ENCODE measurements at places on chromosomes 12 and 14. TPM values are rescaled to one million over a fixed set of nuclear protein-coding genes. Genes with fewer than 3 reads are reported as not detected.

GRCh38 chr12:89690925-89691324 lies 17.7 kb downstream of the ATP2B1 start:
- no peak for DNase-seq

DNA sequence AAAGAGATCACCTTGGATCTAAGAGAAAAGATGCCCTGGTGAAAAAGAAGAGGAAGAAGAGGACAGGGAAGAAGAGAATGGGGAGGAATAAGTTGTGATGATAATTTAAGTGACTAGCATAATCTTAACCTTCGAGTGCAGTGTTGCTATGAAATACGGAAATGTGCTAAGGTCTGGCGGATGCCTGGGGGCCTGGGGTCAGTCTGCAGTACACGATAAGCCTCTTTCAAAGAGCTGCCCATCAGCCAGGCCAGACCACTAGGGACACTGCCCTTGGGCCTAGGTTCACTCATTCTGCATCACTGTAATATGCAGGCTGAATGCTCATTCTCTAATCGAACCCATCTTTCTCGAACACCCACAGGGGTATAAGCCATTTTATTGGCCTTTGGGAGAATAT lies 83.4 kb downstream of the PLEKHG3 start:
- DNase-seq, result no peak

DNA sequence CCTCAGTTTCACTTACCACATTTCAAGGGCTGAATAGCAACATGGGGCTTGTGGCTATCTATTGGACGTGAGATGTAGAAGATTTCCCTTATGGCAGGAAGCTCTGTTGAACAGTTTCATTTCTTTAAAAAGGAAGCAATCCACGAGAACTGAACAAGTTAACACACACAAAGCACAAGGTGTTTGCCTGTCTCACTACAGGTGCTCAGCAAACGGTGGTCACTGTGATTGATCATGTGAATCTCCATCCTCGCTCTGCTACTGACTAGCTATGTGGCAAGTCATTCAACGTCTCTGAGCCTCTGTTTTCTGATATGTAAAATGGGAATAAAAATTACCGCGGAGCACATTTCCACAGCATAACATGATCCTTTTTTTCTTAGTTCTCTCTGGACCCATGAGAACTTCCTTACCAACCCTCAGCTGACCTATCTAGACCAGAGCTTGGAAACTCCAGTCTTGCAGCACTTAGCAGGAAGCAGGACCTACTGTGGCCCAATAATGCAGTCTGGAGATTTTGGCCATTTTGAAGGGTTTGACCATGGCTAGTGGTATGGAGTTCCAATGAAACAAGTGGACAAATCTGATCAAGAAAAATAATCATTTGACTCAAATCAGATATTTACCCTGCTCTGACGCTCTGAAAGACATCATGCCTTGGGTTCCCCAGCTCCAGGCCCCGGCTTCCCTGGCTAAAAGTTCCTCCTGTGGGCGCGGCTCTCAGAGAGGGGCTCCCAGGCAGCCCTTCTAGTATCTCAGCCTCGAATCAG lies 278.8 kb downstream of the ZFP36L1 start:
- DNase-seq, result no peak

DNA sequence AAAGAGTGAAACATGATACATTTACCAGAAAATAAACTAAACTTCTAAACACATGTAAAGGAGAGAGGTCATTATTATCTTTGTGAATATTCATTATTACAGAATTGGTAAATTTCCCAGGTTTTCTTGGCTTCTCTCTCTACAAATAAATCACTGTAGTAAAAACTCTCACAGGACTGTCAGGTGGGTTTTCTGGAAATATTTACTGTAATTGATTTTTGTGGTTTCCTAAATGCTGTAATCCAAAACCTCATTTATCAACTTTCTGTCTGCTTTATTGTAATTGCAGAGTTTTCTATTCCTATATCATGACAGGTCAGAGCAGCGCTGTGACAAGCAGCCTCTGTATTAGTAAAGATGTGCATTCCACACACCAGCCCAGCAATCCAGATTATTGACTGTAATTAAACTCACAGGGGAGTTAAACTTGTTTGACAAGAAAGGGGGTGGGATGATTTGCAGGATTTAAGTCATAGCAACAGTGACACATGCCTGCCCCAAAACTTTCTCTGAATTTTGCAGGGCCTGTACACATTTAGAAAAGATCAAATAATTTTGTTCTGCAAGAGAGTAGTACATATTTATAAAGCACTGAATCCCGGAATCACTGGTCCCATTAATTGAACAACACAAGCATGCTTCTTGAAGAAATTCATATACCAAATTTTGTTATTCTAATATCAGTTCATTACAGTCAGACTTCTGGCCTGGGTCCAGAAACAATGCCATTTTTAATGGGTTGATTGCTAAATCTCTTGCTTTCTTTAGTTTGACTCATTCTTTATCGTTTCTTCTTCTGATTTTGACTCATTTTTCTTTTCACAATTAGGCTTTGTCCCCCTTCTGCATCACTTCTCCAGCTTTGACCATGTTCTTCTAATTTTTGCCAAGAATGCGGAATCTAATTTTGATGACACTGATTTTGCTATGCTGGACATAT lies 42.2 kb downstream of the PTPRO start:
- no peak for DNase-seq

DNA sequence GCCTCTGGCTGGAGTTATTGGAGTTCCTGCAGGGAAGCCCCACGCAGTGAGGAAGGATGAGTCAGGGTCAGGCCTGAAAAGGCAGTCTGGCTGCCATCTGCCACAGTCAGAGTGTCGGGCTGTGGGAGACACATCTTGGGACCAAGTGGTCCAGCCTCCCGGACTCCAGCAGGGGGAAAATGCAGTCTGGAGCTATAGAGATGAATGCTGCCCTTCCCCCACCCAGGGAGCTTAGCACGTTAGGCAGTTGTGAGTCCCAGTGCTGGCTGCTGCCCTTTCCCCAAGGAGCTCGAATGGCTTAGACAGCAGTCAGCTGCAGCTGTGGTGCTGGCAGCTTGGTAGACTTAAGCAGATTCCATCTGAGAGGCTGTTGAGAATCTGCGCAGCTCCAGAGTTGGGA lies 8.2 kb upstream of the NTS start:
- peak; percentile 56 for DNase-seq

- DNase-seq, result no peak
These were observed 328.1 kb downstream of the BTG1 start for GRCh38 chr12:91817517-91817916.

- DNase-seq, result no peak
These were observed 1110.3 kb downstream of the FLRT2 start for GRCh38 chr14:86640288-86640687.

- no peak for DNase-seq
These were observed 101.2 kb upstream of the STXBP6 start for GRCh38 chr14:25150934-25151790.

- DNase-seq, result peak; percentile 88
These were observed 3.3 kb upstream of the CRIP2 start for GRCh38 chr14:105471297-105471821.

DNA sequence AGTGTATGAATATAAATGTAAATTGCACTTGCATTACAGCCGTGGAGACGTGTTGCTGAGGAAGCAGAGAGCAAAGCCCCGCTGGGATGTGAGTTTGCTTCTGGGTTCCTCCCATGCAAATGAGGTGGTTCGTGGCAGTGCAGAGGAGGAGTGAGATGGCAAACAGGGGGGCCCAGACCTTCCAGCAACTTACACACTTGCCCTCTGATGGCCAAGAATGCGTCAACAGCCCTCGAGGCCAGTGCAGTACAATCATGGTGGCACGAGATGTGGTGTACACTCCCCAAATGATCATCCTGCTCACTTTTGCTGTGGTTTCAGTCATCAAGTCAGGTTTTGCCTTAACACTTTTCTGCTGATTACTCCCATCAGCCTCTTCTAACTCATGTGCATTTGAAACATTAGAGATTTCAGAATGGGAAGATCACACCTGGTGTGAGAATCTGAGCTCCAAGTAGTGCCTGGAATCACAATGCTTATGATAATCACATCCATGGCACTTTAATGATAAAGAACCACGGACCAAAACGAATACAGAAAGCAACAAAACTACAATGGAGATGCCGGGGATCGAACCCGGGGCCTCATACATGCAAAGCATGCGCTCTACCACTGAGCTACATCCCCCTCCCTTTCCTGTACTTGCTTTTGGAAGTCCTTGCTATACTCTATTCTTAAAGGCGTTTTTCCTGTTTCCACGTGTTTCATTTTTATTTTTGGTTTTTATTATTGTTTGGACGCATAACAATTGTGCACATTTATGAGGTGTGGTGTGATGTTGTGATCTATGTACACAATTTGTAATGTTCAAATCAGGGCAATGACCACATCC lies 7.0 kb upstream of the UBC start:
- DNase-seq, result peak; percentile 61

DNA sequence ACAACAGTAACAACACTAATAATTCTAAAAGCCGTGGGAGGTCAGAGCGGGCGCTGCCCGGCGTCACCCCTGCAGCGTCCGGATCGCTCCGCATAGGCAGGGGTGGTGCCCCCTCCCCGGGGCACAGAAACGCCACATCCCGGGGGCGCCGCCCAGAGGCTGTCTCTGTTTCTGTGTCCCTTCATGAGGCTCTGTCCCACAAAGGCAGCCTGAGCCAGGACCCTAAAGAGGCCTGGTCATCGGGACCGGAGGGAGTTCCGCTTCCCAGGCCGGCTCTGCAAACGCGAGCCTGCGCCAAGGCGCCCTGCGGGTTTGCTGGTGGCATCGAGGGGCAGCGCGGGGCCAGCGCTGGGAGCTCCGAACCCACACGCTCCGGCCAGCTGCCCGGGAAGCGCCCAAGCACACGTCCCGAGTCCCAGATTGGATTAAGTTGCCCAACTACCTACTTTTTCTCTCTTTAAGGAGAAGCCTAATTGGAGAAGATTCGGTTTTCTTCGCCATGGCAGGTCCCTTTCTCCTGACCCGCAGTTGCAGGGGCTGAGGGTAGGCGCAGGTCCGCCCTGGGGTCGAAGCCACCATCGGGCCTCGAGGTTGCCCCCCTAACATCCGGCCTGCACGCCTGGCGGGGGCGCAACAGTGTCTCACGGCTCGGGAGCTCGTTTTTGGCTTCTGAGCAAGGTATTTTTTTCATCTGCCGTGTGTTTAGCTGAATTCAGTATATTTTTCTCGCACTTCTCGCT lies 421.7 kb downstream of the VRK1 start:
- DNase-seq, result no peak

GRCh38 chr12:87953256-87953860 lies 75.8 kb downstream of the C12orf50 start:
- DNase-seq, result no peak

GRCh38 chr12:86735072-86735471 lies 478.9 kb upstream of the MGAT4C start:
- no peak for DNase-seq

- no peak for DNase-seq
These were observed 438.3 kb upstream of the MDGA2 start for GRCh38 chr14:48113713-48114112.

- DNase-seq, result no peak
These were observed 54.4 kb downstream of the BICD1 start for GRCh38 chr12:32161058-32161457.

- DNase-seq, result no peak
These were observed 22.1 kb upstream of the LRRC9 start for GRCh38 chr14:59897757-59898383.

DNA sequence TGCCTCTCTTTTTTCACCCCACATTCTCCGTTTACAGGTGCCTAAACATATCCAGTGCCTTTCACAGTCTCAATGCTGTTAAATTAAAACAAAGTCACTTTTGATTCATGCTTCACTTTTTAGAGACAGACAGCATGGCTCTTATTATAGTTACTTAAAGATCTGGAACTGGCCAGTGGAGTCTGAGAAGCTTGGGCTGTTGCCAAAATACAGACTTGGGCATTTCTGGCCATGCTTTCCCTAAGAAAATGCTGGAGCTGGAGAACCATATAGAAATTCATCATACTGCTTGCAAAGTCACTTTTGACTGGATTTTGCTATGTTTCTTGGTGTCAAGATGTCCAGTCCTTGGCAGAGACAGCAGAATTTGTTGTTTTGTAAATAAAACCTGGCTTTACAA lies 12.2 kb upstream of the GPR68 start:
- no peak for DNase-seq

DNA sequence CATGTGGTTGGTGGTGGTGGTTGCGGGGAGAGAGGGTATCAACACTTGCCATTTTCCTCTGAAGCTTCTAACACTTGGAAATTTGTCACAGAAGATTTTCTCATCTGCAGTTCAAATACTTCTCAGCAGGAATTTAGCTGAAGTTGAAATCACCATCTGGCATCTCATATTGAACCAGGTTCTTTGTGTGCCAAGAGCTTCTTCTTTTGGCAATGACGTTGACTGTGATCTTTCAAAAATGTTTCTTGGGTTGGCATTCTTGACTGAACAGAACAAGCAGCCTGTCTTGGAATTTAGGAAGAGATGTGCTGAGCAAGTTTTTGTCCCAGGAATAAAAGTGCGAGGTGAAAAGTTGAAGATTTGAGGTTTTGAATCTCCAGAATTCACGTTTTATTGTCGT lies 8.7 kb upstream of the NIN start:
- DNase-seq, result no peak

GRCh38 chr12:53481939-53482586 lies 17.2 kb downstream of the MAP3K12 start:
- no peak for DNase-seq

DNA sequence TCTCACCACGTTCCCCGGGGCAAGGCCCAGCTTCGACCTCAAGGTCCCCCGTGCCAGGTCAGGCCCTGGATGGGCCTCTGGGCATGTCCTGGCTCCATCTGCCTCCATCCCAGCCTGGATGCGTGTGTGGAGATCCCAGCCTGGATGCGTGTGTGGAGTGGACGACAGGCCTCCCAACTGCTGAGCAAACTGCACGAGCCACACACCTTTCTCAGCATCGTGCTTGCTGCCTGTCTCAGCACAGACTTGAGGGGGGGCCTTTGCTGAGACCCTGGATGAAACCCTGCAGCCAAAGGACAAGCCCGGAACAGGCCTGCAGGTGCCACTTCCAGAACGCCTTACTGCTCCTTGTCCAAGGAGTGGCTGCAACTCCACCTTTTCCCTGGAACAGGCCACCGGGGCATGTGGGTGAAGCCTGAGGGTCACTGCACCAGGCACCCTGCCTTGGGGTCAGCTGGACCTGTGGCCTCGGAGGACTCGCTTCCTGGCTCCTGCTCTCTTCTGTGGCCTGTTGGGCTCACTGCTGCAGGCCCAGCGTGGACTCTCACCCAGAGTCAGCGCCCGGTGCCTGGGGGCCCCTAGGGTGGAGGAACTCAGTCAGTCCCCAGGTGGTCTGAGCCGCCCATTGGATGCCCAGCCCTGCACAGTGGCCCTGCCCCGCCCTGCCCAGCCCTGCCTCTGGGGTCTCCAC lies 176.0 kb downstream of the KIF26A start:
- DNase-seq, result no peak

GRCh38 chr12:106301611-106302321 lies 767 bp upstream of the TCP11L2 start:
- DNase-seq, result peak; percentile 55

USP44 gene
- total RNA-seq, result 1.0 TPM

SNX6 gene
- total RNA-seq, result 61.0 TPM

SPX gene
- 15.7 TPM for total RNA-seq

ANO4 gene
- 0.32 TPM for total RNA-seq

ZDHHC22 gene
- not detected for total RNA-seq

CLEC4D gene
- total RNA-seq, result not detected

RERG gene
- 3.8 TPM for total RNA-seq

PPP1R1A gene
- total RNA-seq, result 298 TPM

NEK9 gene
- total RNA-seq, result 119 TPM

IFNG-AS1 gene
- total RNA-seq, result not detected

SRSF5 gene
- total RNA-seq, result 156 TPM

ARL1 gene
- total RNA-seq, result 104 TPM

CFAP251 gene
- 0.92 TPM for total RNA-seq

CLEC4E gene
- total RNA-seq, result 2.5 TPM
